H54 (cell line): ENCODE measurements at places on chromosomes 4 and X.

DNA sequence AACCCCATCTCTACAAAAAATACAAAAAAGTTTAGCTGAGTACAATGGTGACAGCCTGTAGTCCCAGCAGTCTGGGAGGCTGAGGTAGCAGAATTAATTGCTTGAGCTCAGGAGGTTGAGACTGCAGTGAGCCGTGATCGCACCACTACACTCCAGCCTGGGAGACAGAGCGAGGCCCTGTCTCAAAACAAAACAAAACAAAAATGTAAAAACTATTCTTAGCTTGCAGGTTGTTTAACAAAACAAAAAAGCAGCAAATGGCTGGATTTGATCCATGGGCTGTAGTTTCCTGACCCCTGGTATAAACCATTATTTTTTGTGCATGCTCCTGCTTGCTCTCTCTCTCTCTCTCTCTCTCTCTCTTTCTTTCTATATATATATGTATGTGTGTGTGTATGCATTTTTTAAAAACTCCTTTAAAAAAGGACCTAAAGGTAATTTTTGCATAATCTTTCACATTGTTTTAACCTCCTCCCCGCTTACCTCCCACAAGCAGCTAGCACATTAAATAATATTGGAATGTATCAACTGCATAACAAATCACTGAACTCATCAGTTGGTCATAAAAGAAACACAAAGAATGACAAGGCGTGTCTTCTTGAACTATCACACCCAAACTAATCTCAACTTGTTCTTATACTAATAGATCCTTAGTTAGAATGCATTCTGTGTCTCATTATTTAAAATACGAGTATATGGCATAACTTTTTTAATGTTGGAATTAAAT is 4.8 kb downstream of the AREG start:
- DNase-seq, result no peak

DNA sequence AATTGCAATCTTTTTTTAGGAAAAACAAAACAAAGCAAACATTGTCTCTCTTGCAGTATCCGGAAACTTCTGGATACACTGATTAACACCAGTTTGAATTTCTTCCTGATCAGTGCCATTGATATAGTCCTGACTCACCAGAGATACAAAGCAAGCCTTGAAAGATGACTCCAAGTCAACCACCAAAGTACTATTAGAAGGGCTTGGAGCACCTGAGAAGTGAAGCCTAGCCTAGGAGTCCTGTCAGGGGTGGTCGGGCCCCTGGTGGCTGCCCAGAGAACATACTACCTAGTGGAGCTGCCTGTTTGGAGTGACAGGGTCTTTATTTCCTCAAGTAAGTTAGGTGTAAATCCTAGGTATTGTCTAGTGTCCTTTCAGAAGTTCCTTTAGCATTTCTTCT is 593.2 kb downstream of the ZNF674 start:
- DNase-seq, result no peak

DNA sequence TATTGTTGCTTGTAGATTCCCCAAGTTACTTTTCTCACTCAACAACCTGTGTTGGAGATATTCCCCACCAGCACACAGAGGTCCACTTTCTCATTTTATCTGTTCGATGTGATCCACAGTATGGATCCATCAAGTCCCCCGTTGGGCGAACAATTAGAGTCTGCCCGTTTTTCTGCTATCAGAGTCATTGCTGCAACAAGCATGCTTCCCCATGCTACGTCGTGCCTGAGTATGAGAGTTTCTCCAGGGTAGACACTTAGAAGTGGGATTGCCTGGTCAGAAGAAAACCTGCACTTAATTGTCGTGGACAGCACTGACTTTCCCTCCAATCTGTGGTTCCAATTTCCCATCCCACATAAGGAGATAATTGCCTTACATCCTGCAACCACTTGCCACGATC is 62.7 kb upstream of the SHOX start:
- no peak for DNase-seq

DNA sequence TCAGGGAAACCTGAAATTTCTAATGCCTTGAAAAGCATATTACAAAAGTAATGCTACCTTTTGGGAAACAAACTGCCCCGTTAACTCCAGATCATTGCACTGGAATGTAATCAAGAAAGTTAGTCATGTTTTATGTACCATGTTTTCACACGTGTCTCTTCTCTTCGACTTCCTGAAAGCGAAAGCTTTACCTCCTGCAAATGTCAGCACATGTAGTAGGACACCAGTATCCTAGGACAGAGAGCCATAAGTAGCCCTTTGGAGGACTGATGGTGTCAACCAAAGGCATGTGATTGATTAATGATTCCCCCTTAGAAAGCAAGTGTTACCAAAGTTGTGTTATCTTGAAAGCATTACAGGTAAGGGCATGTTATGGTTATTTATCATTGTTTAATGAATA is 8.8 kb upstream of the MND1 start:
- no peak for DNase-seq

GRCh38 chr4:5882947-5883346 is 9.9 kb downstream of the CRMP1 start:
- DNase-seq, result no peak

- no peak for DNase-seq
Measured at GRCh38 chrX:116111497-116111896, 59.0 kb upstream of the AGTR2 start.

DNA sequence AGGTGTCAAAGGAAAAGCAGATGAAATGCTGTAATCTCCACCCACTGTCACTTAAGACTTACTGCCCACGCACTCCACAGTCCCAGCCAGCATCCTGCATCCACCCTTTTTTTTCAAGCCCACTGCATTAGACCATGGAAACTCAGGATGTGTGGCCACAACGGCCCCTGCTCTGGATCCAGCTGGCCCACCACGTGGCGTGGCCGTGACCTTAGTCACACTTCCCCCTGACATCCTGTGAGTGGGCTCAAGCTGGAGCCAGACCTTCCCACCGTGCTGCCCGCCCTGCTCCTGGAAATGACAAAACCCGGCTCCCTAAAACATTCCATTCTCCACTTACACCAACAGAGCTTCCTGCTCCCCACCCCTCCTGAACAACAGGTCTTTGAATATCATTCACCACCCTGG is 588.3 kb upstream of the DIPK2B start:
- no peak for DNase-seq

- DNase-seq, result no peak
Measured at GRCh38 chr4:108868606-108869227, 105.9 kb upstream of the ETNPPL start.

GRCh38 chr4:150250293-150250997 is 172.2 kb downstream of the DCLK2 start:
- DNase-seq, result no peak

DNA sequence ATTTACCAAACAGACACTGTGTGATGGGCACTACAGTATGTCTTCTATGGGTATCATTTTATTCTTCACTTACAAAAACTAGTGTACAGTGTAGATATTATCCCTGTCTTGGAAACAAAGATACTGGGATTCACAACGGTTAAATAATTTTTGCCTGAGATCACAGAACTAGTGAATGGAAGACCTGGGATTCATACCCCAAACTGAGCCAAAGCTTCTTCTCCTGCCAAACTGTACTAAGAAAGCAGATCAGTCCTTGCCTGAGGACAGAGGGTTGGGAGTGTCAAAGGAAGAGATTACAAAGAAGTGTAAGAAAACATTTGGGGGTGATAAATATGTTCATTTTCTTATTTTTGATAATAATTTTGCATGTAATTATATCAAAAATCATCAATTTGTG is 43.1 kb downstream of the PPA2 start:
- DNase-seq, result no peak

- DNase-seq, result no peak
Measured at GRCh38 chrX:109347632-109348031, 134.3 kb downstream of the GUCY2F start.

- no peak for DNase-seq
Measured at GRCh38 chr4:94463771-94464170, 12.0 kb downstream of the PDLIM5 start.

GRCh38 chrX:71057848-71058530 is 10.1 kb downstream of the SNX12 start:
- DNase-seq, result no peak

DNA sequence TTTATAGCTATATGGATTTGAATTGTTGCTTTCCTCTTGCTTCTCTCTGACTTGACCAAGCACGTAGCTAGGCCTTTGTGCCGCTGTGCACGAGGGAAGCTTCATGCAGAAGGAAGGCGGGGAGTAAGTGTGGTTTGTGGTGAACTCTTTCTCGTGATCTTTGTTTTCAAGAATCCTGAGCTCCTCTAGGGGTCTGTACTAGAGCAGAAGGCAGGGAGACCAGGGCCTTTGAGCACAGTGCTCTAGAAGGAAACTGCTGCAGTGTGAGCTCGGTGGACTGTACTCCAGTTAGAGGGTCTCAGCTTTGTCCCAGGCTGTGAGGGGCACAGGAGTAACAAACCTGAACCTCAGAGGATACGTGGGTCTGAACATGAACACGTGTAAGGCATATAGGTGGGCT is 49.0 kb downstream of the AGA start:
- no peak for DNase-seq

GRCh38 chr4:25884031-25884782 is 21.4 kb upstream of the SEL1L3 start:
- no peak for DNase-seq

DNA sequence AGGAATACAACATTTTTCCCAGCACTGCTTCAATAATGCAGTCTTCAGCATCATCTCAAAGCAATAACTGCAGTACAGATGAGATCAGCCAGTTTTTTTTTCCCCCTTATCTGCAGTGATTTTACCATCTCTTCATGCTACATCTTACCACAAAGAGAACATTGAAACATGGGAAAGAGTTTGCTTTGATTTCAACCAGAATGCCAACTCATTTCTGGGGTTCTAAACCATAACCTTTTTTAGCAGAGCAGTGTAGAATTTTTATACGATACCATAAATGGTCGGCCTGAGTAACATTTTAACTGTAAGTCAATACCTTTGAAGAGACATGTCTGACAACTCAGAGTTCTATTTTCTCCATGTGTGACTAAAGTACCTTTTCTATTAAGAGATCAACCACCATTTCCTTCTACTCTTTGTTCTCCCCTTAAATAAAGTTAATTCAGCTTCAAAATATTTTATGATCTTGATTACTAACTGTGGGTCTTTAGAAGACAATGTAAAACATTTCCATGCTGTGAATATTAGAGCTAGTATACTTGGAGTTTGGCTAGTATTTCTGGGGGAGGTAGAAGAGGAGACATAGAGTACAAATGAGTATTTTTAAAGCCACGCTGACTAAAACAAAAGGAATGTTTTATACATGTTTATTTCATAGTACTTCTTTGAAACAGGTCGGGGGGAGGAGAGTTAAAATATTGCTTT is 69.1 kb downstream of the TET2 start:
- no peak for DNase-seq

GRCh38 chr4:167826281-167826680 is 266.1 kb upstream of the ANXA10 start:
- DNase-seq, result no peak

DNA sequence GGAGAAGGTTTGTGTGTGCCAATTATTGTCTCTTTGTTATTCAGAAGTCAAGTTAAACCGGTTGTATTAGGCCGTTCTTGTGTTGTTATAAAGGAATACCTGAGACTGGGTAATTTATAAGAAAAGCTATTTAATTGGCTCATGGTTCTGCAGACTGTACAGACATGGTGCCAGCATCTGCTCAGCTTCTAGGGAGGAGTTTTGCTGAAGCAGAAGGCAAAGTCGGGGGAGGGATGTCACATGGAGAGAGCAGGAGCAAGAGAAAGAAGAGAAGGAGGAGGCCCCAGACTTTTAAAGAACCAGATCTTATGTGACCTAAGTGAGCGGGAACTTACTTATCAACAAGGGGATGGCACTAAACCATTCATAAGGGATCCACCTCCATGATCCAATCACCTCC is 349.3 kb upstream of the PCDH18 start:
- DNase-seq, result no peak

GRCh38 chr4:25656031-25656430 is 380 bp downstream of the SLC34A2 start:
- DNase-seq, result no peak

GRCh38 chr4:110622841-110623717 is at the start of gene PITX2:
Gene PITX2, minus strand, starts transcription at chr4:110623077. Its CDS starts 617 bp downstream, at chr4:110622460.
- DNase-seq, result no peak

- no peak for DNase-seq
Measured at GRCh38 chrX:42290608-42291007, 367.3 kb upstream of the CASK start.

GRCh38 chrX:112714357-112714918 is 34.7 kb upstream of the LHFPL1 start:
- no peak for DNase-seq

DNA sequence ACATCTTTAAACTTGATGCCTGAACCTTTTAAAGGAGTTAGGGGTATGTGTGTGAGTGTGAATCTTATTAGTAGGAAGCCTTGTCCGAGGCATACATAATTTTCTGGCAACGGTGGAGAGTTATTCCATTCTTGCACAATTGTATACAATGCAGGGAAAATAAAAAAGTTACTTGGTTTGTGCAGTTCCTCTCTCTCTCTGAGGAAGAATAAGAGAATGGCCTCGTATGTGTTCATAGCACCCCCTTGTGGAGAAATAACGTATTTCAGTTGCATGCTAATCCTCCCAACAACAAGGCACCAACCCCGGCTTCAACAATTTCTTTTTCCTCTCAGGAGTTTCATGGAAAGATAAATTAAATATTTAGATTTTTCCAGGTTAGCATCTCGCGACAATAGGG is 33.7 kb upstream of the FGF13 start:
- no peak for DNase-seq

DNA sequence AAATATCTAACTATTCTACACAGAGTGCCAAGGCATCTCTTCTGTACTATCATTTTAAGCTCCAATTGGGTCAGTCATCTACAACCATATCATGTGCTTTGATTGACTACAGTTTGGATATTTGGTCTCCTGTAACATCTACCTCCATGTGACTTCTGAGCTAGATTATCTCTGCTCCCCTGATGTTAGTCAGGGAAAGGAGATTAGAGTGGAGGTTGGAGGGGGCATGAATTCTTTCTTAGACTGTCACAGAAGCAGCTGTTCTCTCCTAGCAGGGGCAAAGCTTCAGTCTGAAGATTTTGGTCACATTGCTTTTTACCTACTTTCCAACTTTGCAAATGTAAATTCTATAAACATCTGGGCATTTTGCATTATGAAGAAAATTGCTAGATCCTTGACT is 62.6 kb upstream of the C4orf54 start:
- DNase-seq, result no peak

GRCh38 chr4:8664976-8665375 is 72.4 kb downstream of the CPZ start:
- no peak for DNase-seq

DNA sequence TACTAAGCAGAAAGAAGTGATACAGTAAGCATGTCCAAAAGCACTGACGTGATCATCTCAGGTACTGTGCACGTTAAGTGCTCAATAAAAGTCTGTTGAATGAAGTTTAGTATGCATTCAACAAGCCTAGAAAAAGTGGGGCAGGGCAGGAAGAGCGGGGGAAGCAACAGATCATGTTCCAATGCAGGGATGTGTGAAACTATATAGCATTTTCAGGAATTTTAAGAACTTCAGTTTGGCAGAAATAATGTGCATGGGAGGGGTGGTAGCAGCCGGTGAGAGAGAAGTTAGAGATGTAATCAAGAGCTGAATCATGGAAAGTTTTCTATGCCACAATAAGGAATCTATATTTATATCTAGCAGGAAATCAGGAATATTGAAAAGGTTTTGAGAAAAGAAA is 19.2 kb upstream of the CCNA2 start:
- no peak for DNase-seq

GRCh38 chr4:124266721-124267120 is 445.8 kb downstream of the ANKRD50 start:
- no peak for DNase-seq
